ENCODE measurements at places on chromosomes 6 and 20. TPM values are rescaled to one million over a fixed set of nuclear protein-coding genes. Genes with fewer than 3 reads are reported as not detected.

GNRH2 gene
- not detected for total RNA-seq

DNA sequence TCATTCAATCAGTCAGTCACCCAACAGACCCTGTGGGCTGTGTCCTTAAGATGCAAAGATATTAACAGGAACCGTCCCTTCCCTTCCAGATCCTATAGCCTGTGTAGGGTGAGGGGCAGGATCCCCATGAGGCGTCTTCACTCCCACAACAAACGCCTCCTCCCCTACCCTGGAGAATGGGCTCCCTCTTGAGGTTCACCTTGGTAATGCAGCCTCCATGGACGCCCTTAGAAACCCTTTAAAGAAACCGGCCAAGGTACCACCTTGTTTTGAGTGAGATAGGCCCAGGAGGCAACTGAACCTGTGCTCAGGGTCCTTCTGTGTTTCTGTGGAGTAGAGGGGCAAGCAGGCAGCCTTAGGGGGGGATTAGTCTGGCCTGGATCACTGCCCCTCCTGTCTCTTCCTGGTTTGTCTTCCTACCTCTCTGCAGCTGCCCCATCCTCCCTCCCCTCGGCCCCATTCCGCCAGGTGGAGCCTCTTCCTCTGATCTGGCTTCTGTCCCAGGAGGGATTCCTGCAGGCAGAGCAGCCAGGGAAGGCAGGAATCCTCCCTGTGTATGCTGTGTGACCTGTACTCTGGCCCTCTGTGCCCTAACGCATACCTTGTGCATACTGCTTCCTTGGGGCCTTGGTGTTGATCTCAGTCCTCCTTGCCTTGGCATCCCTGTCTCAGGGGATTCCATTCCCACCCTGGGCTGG is 6.6 kb upstream of the GUCA1A start:
- no peak for DNase-seq

GRCh38 chr6:151699719-151700118 is 107.8 kb upstream of the ESR1 start:
- no peak for DNase-seq

CYP39A1 gene
- total RNA-seq: 1.1 TPM

GRCh38 chr6:106613590-106613989 is 15.7 kb downstream of the RTN4IP1 start:
- no peak for DNase-seq

- no peak for DNase-seq
These were observed 4.0 kb downstream of the VARS1 start for GRCh38 chr6:31791324-31792089.

DNA sequence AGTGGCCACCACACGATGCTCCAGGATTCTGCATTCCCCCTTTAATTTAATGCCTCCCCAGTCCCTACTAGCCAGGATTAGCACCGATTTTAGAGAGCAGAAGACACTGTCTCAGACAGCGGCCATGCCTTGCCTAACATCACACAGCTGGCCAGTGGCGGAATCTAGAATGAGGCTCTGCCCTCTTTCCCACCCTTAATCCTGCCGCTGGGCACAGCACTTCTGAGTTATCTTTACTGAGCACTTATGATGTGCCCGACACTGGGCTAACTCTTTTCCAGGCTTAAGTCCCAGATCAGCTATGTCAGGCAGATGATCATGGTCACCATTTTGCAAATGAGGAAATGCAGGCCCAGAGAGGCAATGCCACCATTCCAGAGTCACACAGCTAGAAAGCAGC is 5.6 kb upstream of the BPIFA2 start:
- DNase-seq: no peak

- DNase-seq: no peak
These were observed 154.5 kb downstream of the QRSL1 start for GRCh38 chr6:106783640-106784566.

DNA sequence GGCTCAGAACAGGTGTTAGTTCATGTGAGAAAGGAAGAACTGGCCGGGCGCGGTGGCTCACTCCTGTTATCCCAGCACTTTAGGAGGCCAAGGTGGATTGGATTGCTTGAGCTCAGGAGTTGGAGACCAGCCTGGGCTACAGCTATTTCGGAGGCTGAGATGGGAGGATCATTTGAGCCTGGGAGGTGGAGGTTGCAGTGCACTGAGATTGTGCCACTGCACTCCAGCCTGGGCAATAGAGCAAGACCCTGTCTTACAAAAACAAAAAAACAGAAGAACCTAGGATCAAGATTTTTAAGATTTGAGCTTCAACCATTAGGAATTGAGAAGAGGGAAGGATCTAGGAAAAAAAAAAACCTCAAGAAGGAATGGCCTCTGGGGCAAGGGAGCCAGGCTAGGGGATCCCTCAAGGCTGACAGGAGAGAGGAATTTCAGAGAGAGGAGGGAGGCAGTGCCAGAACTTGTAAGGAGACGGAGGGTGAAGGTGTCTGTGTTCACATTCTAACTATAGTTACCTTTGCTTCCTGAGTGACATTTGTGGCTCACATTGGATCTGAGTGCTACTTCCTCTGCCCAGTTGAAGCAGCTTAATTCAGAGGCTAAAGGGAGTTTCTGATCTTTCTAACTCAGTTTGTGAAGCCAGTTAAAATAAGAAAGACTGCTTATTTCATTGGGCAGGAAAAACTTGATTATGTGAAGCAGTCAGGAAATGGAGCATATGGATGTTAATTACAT is 26.1 kb downstream of the CHMP4B start:
- DNase-seq: no peak

DNA sequence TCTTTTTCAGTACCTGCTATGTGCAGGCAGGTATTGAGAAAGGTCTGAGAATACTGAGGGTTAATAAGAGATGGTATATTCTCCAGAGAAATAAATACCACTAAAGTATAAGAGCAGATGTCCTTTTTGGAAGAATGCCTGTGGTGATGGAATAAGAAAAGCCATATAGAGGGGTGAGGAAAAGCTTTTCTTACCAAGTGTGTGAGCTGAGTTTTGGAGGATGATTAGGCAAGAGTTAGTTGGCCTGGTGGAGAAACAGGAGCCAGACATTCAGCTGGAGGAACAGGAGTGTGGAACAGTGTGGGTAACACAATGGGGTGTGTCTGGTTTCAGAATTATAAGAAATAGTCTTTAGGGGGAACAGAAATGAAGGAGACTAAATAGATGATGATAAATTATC is 19.9 kb downstream of the ZNF451 start:
- DNase-seq: no peak

DNA sequence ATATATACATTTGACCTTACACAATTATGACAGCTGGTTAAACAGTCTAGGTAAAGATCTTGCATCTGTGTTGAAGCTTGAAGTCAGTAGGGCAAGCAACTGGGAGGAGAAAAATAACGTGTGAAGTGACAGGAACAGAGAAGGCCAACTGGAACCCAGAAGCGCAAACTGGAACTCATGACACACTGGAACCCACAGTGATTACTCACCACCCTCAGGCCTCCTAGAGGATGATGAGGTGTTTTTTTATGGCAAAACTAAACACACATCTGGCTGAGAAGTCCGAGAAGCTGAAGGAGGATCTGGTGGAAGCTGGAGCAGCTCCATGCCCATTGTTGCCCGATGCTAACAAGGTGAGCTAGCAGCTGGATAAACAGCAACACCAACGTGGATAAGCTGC is 108.1 kb downstream of the TMEM200A start:
- DNase-seq: no peak

DNA sequence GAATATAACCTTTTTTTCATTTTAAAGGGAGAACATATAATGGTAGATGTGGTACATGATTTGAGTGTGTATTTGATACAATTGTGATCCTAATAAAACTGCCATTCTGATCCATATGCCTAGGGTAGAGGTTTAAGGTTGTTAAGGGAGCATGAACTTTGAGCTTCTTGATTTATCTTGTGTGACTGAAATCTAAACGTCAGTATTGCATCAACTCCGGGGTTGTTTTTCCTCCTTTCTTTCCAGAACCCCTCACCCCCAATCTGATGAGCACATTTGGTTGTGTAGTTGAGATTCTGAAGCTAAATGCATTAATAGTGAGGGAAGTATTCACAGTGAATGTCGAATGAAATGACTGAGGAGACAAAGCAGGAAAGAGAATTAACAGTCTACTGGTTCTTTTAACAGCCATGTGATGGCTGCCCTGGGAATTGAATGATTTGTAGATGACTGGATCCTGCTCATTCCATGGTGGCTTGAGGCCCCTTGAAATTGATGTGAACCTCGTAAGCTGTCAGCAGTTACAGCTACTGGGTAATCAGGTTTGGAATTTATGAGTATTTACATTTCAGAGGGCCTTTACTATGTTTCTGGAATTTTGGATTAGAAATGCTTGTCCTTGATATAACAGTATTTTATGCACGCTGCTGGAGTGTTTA is 44.8 kb downstream of the FARS2 start:
- no peak for DNase-seq

DNA sequence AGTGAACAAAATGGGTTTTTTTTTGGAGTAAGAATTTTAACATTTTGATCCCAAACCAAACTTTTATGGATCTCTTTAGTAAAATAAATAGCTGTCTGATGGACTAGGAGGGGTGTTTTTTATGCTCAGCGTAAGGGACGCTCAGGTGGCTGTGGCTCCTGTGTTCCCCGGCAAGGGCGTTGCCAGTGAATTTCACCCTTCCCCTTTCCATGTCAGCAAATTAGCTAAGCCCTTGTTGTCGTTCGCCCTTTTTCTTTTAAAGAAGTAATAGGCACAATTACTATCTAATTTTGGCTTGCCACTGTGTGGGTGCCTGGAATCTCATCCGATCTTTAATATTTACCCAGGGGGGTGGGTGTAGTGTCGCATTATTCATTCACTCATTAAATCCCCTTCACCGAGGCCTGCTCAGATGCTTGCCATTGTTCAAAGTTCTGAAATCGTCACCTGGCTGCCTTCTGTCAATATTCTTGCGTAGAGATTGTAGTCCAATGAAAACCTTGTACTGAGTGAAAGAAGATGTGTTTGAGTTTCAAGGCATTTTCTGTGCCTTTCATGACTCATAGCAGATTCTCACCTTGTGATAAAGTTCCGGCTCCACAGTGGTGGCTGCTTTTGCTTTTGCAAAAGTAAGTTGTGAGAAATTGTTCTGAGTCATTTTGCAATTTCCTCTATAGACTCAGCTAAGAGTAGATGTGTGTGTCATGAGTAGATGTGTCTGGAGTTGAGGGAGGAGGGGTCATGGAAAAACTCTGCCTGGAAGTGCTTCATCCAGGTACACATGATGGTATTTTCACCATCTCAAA is 40.0 kb upstream of the CLDN20 start:
- no peak for DNase-seq

MTFR2 gene
- 0.87 TPM for total RNA-seq

HEBP2 gene
- 378 TPM for total RNA-seq

GRCh38 chr6:57027301-57027700 is 19.2 kb upstream of the KIAA1586 start:
- DNase-seq: no peak

BTN1A1 gene
- not detected for total RNA-seq

NRN1 gene
- total RNA-seq: 20.0 TPM

DNA sequence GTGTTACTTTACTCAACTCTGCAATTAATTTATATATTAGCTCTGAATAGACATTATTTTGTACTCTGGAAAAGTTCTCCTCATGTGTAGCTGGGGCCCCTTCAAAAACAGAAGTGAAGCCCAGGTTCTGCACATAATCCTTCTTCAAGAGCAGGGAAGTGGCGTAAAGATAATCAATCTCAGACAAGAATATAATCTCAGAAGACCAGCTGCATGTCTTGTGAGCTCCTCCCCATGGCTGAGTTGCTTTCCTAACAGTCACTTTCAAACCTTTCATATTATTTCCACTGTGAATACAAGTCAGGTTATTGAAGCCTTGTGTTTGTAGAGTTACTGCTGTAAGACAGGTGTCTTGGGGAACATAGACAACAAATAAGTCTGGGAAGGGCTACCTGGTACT is 691.9 kb downstream of the RFPL4B start:
- no peak for DNase-seq

BPI gene
- total RNA-seq: not detected

DNA sequence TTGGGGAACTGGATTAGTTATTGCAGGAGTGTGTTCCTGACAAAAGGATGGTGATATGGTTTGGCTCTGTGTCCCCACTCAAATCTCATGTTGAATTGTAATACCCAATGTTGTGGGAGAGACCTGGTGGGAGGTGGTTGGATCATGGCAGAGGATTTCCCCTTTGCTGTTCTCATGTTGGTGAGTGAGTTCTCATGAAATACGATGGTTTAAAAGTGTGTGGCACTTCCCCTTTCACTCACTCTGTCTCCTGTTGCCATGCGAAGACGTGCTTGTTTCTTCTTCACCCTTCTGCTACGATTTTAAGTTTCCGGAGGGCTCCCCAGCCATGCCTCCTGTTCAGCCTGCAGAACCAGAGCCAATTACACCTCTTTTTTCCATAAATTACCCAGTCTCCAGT is 16.2 kb upstream of the TREM1 start:
- DNase-seq: no peak

GRCh38 chr6:15522856-15523529 is 139.8 kb downstream of the DTNBP1 start:
- DNase-seq: peak; percentile 69

- DNase-seq: no peak
These were observed 128.8 kb upstream of the PDE7B start for GRCh38 chr6:135722679-135723078.

GRCh38 chr6:10696655-10697054 is 1.9 kb downstream of the PAK1IP1 start:
- DNase-seq: no peak

DNA sequence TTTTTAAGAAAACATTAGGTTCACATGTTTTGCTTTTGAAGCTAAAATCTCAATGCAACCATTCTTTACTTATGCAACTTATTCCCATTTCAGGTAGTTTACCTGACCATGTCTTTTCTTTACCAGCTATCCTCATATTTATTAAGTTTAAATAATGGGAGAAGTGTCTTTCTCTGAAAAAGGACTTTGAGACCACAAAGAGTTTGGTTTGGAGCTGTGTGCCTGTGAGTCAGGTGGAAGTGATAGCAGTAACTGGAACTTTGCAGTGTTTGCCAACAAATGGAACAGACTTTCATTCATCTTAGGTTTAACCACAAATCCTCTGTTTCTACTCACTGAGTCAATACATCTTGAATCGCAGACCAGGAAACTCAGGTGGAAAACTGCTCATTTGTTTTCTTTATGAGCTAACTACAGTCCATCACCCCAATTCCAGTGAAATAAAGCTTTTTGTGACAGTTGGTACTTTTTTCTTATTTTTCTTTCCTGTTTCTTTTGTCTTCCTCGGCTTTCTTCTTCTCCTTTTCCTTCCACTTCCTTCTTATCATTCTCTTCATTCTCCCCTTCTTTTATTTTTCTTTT is 148.3 kb upstream of the RIN2 start:
- DNase-seq: no peak

DNA sequence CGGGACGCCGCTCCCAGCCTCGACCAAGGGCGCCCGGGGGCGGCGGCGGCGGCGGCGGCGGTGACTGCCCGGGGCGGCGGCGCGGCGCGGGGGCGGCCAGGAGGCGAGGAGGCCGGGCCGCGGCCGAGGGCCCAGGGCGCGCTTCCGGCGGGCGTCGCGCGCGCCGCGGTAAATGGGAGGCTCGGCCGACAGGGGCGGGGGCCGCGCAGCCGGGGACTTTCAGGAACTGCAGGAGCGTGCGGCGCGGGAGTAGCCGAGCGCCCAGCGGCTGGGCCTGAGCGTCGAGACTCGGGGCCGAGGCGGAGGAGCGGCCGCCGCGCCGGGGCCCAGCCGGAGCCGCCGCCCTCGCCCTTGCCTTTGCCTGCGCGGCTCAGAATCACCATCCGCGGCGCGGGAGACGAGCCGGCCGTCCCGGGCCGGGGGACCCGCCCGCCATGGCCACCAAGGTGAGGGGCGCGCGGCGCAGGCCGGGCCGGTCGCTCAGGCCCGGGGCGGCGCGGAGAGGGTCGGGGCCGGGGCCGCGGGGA is at the start of gene SNX9:
Gene SNX9 (plus strand): TSS at position 246 of the 527 bp plus-strand sequence. CDS start 189 bp downstream, at position 435.
- peak; percentile 93 for DNase-seq

ULBP2 gene
- total RNA-seq: 0.96 TPM
